ENCODE measurements at places on chromosomes 1 and 21.
A peak's percentile ranks its signal among the peaks of the same experiment; 100 is the strongest.

DNA sequence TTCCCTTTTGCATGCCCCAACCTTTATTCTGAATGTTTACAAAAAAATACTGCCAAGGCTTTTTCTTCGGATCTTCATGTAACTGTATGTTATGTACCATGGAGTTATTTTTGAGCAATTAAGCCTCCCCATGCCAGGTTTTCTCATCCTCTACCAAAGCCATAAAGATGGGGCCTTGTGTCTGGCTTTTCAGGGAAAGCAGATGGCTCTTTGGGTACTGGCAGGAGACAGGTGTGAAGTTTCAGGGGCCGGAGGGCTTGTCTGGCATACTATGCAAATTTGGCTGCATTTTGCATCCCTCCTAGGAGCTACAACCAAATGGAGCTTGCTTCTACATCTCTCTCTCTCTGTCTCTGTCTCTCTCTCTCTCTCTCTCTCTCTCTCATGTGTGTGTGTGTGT is 28.1 kb upstream of the PLXNA2 start:
- DNase-seq, result no peak

GRCh38 chr1:154466206-154466605 is 35.8 kb upstream of the TDRD10 start:
- DNase-seq, result no peak

DNA sequence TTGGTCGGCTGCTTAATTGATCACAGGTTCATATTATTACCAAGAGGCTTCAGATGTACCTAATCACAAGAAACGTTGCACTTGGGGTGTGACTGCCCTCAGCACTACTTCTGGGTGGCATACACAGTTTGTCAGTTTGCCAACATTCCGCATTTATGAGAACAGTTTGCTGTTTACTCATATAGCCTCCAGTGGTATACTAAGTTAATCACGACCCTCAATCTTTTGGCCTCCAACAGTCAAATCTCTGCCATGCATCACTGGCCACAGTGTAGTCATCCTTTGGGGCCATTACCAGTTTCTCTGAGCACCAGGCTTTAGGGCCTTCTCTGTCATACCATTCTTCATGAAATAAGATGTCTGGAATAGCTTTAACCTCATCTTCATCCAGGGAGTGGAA is 62.8 kb upstream of the BCL9 start:
- DNase-seq, result no peak

DNA sequence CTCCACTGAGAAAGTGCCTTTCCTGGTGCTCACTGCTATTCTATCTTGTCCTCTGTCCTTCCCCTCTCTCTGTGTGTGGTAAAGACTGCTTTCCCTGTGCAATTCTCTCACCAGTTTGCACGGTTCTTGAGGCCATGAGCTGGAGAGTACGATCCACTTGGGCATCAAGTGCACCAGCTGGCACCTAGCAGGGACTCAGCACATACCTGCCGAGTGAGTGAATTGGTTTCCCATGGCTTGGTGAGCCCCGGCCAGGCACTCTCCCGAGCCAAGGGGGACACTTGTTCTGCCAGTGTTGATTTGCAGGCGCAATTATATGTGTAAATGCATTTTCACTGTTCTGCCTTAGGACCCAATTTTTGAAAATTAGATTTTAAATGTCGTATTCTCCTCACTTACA is 313.5 kb downstream of the DISC1 start:
- no peak for DNase-seq

DNA sequence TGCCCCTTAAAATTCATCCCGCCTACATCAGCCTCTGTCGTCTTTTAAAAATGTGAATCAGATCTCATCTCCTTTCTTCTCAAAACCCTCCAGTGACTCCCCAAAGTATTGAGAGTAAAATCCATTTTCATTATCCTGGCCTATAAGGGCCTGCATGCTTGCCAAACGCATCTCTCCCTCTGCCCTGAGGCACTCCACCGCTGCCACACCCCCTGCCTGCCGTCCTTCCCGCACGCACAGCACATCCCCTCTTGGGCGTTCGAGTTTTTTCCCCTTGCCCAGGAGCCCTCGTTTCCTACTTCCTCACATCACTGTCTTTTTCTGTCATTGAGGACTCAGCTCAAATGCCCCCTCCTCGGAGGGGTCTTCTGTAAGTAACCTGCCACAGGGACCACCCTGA is 53.3 kb upstream of the MTR start:
- no peak for DNase-seq

GRCh38 chr21:31335957-31336738 is 7.9 kb downstream of the TIAM1 start:
- peak; percentile 94 for DNase-seq

DNA sequence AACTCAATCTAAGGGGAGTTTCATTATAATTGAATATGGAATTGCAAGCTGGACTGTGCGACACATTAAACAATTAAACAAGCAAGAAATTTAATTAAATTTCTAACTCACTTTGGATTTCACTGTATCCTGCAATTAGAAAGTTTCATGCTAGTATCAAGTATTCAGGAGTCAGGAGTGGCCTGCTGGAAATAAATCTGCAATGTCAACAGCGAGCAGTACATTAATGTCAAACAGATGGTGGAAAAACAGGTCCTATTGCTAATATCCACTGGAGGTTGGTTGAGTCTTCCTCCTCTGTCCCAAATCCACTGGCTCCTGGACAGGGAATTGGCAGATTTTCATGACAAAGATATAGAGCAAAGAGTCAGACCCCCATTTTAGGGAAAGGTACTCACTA is 237.1 kb downstream of the VAV3 start:
- DNase-seq, result peak; percentile 8

- no peak for DNase-seq
Observed at GRCh38 chr21:33802481-33802880, 113.1 kb downstream of the ATP5PO start.

GRCh38 chr1:48831120-48831978 is 54.7 kb upstream of the BEND5 start:
- no peak for DNase-seq

DNA sequence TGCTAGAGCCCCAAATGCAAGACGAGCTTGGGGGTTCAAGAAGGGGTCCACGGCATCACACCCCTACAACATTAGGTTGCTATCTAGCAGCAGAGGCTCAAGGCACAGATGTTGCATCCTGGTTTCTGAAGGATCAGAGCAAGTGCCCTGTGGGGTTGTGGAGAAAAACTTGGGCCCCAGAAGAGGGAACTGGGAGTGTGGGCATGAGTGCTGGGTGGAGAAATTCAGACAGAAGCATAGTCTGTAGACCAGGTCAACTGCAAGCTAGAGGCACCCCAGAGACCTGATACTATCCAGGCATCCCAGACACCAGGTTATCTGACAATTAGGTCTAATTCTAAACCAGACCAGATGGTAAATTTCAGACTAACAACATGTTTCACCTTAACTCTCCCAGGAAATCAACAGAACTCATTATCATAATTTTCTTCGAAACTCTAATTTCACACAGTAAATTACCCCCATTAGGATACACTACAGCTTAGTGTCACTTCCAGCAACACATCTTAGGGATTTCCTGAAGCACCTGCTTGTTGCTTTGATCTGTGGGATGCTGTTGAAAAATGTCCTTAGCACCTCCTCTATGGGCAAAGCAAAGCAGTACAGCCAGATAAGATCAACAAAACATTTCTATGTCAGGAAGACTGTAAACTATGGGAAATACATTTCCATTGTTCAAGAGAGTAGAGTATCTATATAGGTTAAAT is 179.3 kb downstream of the VAV3 start:
- no peak for DNase-seq

GRCh38 chr1:171990371-171990770 is 149.1 kb downstream of the DNM3 start:
- DNase-seq, result no peak

DNA sequence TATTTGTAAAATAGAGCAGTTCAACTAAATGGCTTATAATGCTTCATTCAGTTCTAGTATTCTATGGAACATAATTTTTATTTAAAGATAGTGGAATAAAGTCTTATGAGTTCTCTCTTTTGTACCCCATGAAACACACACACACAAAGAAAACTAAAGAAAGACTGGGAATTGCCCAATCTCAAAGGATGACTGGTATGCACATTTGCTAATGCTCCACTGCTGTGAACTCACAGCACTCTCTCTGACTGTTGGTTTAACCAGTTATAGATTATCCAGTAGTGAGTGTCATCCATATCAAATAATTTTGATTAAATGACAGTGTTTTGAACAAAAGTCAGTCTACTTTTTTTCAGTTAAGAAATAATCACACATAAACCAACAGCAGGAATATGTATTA is 1082.4 kb upstream of the B3GALT2 start:
- DNase-seq, result peak; percentile 35

DNA sequence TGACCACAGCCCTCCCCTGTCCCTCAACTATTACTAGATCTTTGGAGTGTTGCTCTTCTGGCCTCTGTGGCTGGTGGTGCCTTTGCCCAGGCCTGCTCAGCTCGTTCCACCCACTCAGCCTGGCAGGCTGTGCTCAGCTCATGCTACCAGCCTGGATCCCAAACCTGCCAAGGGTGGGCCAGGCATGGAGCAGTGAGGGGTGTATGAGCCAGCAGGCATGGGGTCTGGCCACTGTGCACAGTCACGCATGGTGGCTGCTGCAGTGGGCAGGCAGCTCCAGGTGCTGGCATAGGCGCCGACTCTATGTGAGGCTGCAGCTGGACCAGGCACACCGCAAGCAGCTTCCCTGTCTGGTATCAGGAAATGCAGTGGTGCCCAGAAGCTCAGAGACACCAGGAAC is 449.9 kb downstream of the MATN1 start:
- no peak for DNase-seq

DNA sequence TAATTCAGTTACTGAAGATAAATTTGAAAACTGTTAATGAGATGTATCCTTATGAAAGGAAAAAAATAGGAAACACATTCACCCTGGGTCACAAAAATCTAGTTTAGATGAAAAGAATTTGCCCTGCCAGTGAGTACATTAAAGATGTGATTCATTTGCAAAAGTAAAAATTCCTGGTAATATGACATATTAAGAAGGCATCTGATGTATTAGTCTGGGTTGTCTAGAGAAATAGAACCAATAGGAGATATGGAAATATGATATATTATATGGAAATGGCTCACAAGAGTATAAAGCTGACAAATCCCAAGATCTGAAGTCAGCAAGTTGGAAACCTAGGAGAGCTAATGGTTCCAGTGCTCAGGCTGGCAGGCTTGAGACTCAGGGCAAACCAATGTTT is 153.8 kb downstream of the MRPL39 start:
- DNase-seq, result peak; percentile 43
